Kidney epithelial cell (primary cell): ENCODE measurements at places on chromosomes 4 and X. TPM values are rescaled to one million over a fixed set of nuclear protein-coding genes. Genes with fewer than 3 reads are reported as not detected.

DNA sequence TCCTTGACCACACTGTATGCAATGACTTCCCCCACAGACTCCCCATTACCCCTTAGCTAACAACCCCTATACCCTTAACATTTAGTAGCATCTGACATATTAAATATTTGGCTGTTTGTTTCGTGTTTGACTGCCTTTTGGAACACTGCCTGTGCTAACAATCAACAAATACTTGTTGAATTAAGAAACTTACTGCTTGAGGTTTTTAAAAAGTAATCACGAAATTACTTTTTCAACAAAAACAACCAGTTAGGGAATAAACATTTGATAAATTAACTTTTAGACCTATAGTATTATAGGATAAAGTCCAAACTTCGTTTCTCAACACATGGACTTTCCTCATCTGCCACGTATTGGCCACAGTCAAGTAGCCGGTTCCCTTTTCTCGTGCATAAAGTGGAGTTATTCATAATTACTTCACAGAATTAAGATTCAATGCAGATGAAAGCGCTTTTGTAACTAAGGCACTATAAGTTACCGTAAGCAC lies 555 bp upstream of the ELMOD2 start:
- DNase-seq, result no peak

DNA sequence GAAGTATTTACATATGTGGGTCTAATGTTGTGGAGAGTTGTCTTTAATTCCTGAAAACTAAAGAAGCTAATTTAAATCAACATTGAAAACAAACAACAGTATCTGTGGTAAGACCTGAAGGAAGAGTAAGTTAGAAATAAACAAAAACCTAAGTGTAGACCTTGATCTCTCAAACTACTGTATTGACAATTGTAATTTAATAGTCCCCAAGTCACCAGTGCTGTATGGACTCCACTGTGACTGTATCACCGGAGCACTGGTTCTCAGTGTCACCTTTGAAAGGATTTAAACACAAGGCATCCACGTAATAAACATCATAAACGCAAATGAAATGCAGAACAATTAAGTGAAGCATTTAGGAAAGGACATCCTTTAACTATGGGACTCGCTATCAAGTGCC lies 46.4 kb downstream of the OCRL start:
- DNase-seq, result no peak

- no peak for DNase-seq
Measured at GRCh38 chr4:76964769-76965168, 15.2 kb downstream of the SEPTIN11 start.

DNA sequence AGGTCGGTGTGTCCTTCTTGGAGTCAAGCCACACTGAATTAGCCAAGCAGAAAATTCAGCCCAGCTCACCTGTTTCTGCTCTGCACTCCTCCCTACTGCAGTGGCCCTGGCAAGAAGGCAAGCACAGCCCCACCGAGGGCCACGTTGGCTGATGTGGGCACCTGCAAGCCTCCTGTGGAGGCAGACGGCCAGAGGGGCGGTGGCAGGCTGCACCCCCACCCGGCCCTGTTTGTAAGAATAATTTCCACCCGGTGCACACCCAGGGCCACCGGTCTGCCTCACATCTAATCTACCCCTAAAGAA lies 18.8 kb downstream of the PPP2R2C start:
- no peak for DNase-seq

- no peak for DNase-seq
Measured at GRCh38 chrX:129690435-129690834, 35.7 kb upstream of the APLN start.

DNA sequence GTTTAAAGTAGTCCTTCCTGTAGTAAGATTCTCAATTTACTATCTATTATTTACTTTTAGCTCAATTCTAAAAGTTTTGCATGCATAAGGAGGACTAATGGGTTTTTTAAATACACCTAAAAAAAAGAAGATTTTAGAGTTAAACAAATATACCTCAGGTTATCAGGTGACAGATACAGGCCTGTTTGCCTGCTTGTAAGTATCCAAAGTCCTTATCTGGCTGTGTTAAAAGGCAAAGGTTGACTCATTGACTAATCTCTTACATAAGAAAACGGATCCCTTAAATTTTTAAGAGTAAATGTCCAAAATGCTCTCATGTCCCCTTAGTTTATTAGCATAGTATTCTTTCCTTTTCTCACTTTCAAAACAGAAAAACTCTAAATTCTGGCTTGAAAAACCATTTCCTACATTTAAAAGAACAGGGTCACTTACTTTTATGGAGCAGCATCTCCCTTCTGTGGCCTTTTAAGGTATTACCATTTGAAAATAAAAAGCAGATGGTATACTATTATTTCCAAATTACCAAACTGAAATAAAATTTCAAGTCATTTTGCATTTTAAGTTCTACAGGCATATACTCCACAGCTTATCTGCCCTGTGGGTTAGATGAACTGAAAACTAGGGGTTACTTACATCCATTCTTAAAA lies 4.5 kb downstream of the CBR4 start:
- DNase-seq, result no peak

GRCh38 chr4:138298866-138299265 lies 56.7 kb upstream of the SLC7A11 start:
- DNase-seq, result no peak

GRCh38 chrX:72305286-72306084 lies at the start of gene CITED1:
CITED1 (minus strand) TSS chrX:72305914; CDS start chrX:72302869, 3,045 bp downstream.
- no peak for DNase-seq

- no peak for DNase-seq
Measured at GRCh38 chr4:101019941-101020401, 327.4 kb downstream of the PPP3CA start.

DNA sequence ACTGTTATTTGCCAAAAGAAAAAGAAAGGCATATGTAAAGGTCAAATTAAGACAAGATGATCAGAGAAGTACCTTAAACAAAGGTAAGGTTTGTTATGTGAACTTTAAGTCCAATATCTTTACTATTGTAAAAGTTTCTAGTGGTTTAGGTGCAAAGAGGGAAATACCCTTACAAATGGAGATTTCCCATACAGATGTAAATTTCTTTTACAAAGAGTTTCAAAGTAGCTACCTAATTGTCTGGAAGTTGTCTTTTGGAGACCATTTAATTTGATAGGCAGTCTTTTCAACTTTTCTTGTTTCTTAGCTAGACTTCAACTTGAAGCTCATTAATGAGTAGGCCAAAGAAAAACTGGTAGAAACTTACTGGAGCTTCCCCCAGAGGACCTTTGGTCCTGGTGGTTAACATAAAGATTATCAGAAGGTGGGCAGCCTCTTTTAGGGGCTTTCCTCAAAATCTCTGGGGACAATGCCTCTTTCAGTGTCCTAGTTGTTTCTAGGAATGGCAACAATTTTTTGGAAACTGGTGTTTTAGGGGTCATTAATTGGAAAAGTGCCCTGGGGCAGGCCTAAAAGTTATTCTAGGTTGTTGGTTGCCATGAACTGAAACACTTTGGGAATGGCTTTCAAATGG lies 297.3 kb downstream of the GUCY2F start:
- no peak for DNase-seq

GRCh38 chr4:103303011-103303410 lies 104.9 kb upstream of the CENPE start:
- DNase-seq, result no peak

DNA sequence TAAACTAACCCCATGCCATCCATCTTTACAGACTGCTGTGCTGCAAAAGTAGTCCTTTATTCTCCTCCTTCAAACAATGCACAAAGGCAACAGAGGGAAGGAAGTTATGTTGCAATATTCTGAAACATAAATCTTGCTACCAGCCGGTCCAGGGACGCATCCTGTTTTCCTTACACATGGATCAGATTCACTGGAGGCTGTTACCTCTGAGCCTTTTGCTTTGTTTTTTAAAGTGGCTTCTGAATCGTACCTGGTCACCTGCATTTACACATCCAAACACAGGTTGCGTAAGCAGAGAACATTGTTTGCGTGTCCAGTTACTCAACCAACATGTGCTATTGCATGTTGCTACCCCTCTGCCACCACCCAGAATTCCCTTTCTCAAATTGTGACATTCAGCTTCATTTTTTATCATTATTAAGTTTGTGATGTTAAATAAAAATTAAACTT lies 8.8 kb downstream of the PPARGC1A start:
- DNase-seq, result no peak

DNA sequence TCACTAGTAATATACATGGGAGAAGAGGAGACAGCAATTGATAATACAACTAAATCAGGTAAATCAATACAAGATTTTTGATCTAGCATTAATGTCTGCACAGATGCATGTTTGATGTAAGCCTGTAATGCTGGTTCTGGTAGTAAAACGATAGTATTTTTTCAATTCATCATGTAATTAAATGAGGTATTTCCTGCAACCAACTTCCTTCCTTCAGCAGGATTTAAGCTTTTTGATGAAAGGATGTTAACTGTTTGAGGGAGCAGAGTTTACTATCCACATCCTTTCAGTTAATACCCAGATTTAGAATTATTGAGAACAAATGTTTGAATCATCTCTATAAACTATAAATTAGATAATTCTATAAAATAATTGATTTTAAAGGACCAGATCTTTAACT lies 31.4 kb upstream of the NFKB1 start:
- DNase-seq, result no peak

The UPF3B gene
- 3.9 and 4.7 TPM in 2 replicates for total RNA-seq

The MTMR8 gene
- 1.5 and 1.7 TPM in 2 replicates for total RNA-seq

The EPHA5 gene
- total RNA-seq, result 0.04 and 0.07 TPM in 2 replicates

The HPGD gene
- total RNA-seq, result 0.34 and 0.75 TPM in 2 replicates

The ITGB1BP2 gene
- total RNA-seq, result 1.1 and 1.7 TPM in 2 replicates

The IL2 gene
- total RNA-seq, result not detected in 2 replicates

The RBM46 gene
- total RNA-seq, result 0.04 and 0.21 TPM in 2 replicates

The TRIML2 gene
- 0.08 and 0.68 TPM in 2 replicates for total RNA-seq

The ARAP2 gene
- 8.3 and 14.4 TPM in 2 replicates for total RNA-seq
